ENCODE measurements at places on chromosomes 13 and 19. TPM values are rescaled to one million over a fixed set of nuclear protein-coding genes. Genes with fewer than 3 reads are reported as not detected.

DNA sequence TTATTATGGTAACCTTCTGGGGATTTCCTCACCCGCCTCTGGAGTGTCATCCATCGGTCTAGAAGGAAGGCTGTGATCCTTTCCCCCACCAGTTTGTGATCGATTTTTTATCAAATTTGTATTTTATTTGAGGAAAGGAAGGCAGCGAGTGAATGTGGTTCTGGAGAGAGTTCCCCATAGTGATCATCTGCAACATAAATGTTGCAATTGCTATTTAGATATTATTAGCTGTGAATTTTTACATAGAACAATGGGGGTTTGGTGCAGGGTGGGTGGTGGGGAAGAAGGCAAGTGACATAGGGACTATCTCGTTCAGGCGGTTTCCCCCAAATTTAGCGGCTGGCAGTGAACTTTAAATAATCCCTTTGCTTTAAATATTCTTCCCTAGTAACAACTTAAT lies 1.2 kb downstream of the CDK8 start:
- H3K27me3 ChIP-seq: no peaks in the 10 kb centered on the region
- no peaks in the 10 kb centered on the region for H3K36me3 ChIP-seq
- peaks cover 26% of the 10 kb centered on the region for H3K4me1 ChIP-seq
- no peak for DNase-seq
- H3K4me3 ChIP-seq: peak overlapping the region; percentile 85

MRPL4 gene
- 58.6 TPM for total RNA-seq

CRX gene
- not detected for total RNA-seq

DNA sequence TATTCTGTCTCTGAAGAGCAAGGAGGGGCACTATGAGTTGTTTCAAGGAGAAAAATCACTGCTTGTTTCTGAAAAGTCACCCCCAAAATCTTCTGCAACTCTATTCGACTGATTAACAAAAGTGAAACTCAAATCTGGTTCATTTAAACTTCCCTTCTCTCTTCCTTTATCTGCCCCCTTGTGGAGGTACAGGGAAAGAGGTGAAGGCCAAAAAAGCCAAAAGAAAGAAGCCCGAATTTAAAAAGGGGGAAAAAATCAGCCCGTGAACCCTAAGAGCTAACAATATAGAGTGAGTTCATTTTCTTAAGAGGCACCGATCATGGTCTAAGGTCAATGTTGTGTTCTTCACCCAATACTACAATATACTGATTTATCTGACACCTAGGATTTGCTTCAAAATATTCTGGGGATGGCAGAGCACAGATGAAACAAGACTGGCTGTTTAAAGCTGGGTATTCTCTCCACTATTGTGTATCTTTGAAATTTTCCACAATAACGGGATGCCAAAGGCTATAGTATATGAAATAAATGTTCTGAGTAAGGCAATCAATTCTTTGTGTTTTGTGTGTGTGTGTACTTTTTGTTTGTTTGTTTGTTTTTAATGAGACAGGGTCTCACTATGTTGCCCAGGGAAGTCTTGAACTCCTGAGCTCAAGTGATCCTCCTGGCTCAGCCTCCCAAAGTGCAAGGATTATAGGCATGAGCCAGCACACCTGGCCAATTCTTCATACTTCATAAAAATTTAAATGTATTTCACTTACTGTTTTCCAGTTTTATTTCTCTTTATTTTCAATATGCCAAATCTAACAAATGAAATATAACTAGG lies 55.0 kb upstream of the EEF1AKMT1 start:
- no peak overlapping the region for H3K27ac ChIP-seq
- H3K4me1 ChIP-seq: peaks cover 8% of the 10 kb centered on the region
- H3K4me3 ChIP-seq: peak overlapping the region; percentile 41
- H3K27me3 ChIP-seq: no peaks in the 10 kb centered on the region
- peaks cover 5% of the 10 kb centered on the region for H3K36me3 ChIP-seq
- peak; percentile 31 for DNase-seq

- peaks cover 5% of the 10 kb centered on the region for H3K4me1 ChIP-seq
- peaks cover 25% of the 10 kb centered on the region for H3K27me3 ChIP-seq
- no peak for DNase-seq
- no peak within 1 kb of the TSS for H3K4me3 ChIP-seq
These were observed at the start of gene TRPC4 for GRCh38 chr13:37869756-37870488. Gene TRPC4 (minus strand): TSS chr13:37869772. CDS start chr13:37783333, 86,439 bp downstream.

GRCh38 chr19:49951806-49952478 lies 9.0 kb downstream of the SIGLEC11 start:
- peaks cover 16% of the 10 kb centered on the region for H3K27me3 ChIP-seq
- DNase-seq: no peak
- no peaks in the 10 kb centered on the region for H3K36me3 ChIP-seq
- no peak overlapping the region for H3K27ac ChIP-seq

MISP gene
- total RNA-seq: not detected

- DNase-seq: no peak
- peaks cover 5% of the 10 kb centered on the region for H3K27me3 ChIP-seq
- peak overlapping the region; percentile 77 for H3K4me3 ChIP-seq
- peaks cover 14% of the 10 kb centered on the region for H3K36me3 ChIP-seq
- peaks cover 31% of the 10 kb centered on the region for H3K4me1 ChIP-seq
These were observed 26.5 kb downstream of the NUMBL start for GRCh38 chr19:40663695-40664692.

- H3K4me1 ChIP-seq: peaks cover 5% of the 10 kb centered on the region
- no peak overlapping the region for H3K27ac ChIP-seq
- H3K27me3 ChIP-seq: peaks cover 6% of the 10 kb centered on the region
- DNase-seq: no peak
- no peak overlapping the region for H3K4me3 ChIP-seq
- no peaks in the 10 kb centered on the region for H3K36me3 ChIP-seq
These were observed 80.4 kb downstream of the DLEU7 start for GRCh38 chr13:50762969-50763567.

- H3K27me3 ChIP-seq: peaks cover 3% of the 10 kb centered on the region
- no peak overlapping the region for H3K4me3 ChIP-seq
- no peak for DNase-seq
- H3K36me3 ChIP-seq: no peaks in the 10 kb centered on the region
These were observed 142.2 kb downstream of the TBC1D4 start for GRCh38 chr13:75339635-75340374.

DNA sequence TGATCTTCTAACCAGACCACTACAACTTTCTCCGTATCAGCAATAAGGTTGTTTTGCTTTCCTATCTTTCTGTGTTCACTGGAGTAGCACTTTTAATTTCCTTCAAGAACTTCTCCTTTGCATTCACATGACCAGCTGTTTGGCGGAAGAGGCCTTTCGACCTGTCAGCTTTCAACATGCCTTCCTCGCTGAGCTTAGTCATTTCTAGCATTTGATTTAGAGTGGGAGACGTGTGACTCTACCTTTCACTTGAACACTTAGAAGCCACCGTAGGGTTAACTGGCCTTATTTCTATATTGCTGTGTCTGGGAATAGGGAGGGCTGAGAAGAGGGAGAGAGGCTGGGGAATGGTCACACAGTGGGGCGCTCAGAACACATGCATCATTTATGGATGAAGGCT lies 104.7 kb downstream of the TUBGCP3 start:
- no peaks in the 10 kb centered on the region for H3K4me1 ChIP-seq
- no peak overlapping the region for H3K4me3 ChIP-seq
- no peak overlapping the region for H3K27ac ChIP-seq

- peaks cover 38% of the 10 kb centered on the region for H3K36me3 ChIP-seq
- no peak for DNase-seq
- no peak overlapping the region for H3K4me3 ChIP-seq
- no peaks in the 10 kb centered on the region for H3K27me3 ChIP-seq
- peaks cover 21% of the 10 kb centered on the region for H3K4me1 ChIP-seq
- no peak overlapping the region for H3K27ac ChIP-seq
These were observed 11.5 kb downstream of the CUL4A start for GRCh38 chr13:113220877-113221276.

GRCh38 chr13:77919246-77919920 lies 752 bp upstream of the EDNRB start:
- no peak overlapping the region for H3K27ac ChIP-seq
- H3K4me1 ChIP-seq: no peaks in the 10 kb centered on the region
- H3K36me3 ChIP-seq: no peaks in the 10 kb centered on the region
- DNase-seq: no peak

Measured in activated CD4-positive, alpha-beta memory T cell treated with anti-CD3 and anti-CD28 coated beads, Interleukin-2, amount 10 ng/mL, durations not matched to agents 7 days and 5 days (primary cell).